ENCODE measurements at places on chromosomes 4 and X. TPM values are rescaled to one million over a fixed set of nuclear protein-coding genes. Genes with fewer than 3 reads are reported as not detected.

UNC5C gene
- 0.02 TPM for total RNA-seq

TMSB15C gene
- total RNA-seq = 6.0 TPM

COX7B2 gene
- not detected for total RNA-seq

JCHAIN gene
- not detected for total RNA-seq

RCHY1 gene
- 32.3 TPM for total RNA-seq

AWAT2 gene
- total RNA-seq = not detected

RIPPLY1 gene
- total RNA-seq = not detected

ELOVL6 gene
- total RNA-seq = 11.9 TPM

ITM2A gene
- 0.43 TPM for total RNA-seq

MAP3K15 gene
- total RNA-seq = 2.5 TPM

SPANXD gene
- total RNA-seq = not detected

FAM241A gene
- total RNA-seq = 6.2 TPM

DCAF12L2 gene
- total RNA-seq = 1.3 TPM

PLCXD1 gene
- total RNA-seq = 5.5 TPM

FGD1 gene
- total RNA-seq = 8.7 TPM

PLP1 gene
- total RNA-seq = not detected
